ENCODE measurements at places on chromosomes 3 and 15.

DNA sequence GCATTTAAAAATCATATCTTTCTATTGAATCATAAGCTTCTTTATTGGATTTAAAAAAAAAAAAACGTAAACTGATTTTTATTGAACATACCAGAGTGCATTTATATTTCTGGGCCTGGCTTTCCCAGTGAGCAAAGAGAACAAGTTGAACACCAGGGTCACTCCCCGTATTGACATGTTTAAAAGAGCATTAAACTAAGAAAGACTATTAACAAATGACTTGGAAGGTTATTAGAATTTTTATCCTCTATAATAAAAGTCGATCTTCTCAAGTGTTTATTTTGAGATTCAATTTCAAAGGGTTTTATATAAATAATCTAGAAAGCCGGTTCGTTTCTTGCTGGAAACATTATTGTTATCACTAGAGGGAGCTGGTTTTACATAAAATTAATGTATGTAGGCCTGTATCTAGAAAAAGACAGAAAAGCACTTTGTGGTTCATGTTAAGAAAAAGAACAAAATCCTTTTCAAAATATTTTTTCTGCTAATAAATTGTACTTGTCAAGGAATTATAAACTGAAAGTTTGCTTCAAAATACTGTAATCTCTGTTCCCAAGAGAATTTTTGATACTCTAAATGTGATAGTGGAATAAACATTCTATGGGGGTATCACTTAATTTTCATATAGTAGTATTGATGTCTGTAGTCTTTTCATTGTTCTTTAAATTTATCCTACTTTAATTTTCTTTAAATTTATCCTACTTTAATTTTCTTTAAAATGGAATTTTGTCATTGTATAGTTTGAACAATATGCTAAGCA, 321.8 kb upstream of the MME start:
- peak; percentile 59 for DNase-seq

- DNase-seq = no peak
These were observed 62.3 kb downstream of the LDHAL6B start for GRCh38 chr15:59268852-59269407.

GRCh38 chr3:182393151-182393550, 400.2 kb upstream of the ATP11B start:
- DNase-seq = no peak

GRCh38 chr15:58770519-58770856, 614 bp upstream of the MINDY2 start:
- no peak for DNase-seq

- DNase-seq = no peak
These were observed 19.5 kb downstream of the TRAK1 start for GRCh38 chr3:42110631-42111030.

All from myocyte (in vitro differentiated cells).